ENCODE measurements at places on chromosomes 3 and 15. TPM values are rescaled to one million over a fixed set of nuclear protein-coding genes. Genes with fewer than 3 reads are reported as not detected.

FSD2 gene
- total RNA-seq, result not detected

SLCO2A1 gene
- total RNA-seq, result not detected

MAP1A gene
- total RNA-seq, result 0.30 TPM

CDHR4 gene
- total RNA-seq, result not detected

PARP3 gene
- total RNA-seq, result 11.2 TPM

FBLN2 gene
- 1.5 TPM for total RNA-seq

LARP6 gene
- total RNA-seq, result not detected

KPNA4 gene
- 45.9 TPM for total RNA-seq

SLC35G2 gene
- total RNA-seq, result not detected

GRCh38 chr3:2148561-2149340 is 50.1 kb downstream of the CNTN4 start:
- H3K27me3 ChIP-seq, result no peaks in the 10 kb centered on the region
- DNase-seq, result no peak
- H3K4me3 ChIP-seq, result no peak overlapping the region
- H3K36me3 ChIP-seq, result no peaks in the 10 kb centered on the region
- H3K4me1 ChIP-seq, result no peaks in the 10 kb centered on the region

DNA sequence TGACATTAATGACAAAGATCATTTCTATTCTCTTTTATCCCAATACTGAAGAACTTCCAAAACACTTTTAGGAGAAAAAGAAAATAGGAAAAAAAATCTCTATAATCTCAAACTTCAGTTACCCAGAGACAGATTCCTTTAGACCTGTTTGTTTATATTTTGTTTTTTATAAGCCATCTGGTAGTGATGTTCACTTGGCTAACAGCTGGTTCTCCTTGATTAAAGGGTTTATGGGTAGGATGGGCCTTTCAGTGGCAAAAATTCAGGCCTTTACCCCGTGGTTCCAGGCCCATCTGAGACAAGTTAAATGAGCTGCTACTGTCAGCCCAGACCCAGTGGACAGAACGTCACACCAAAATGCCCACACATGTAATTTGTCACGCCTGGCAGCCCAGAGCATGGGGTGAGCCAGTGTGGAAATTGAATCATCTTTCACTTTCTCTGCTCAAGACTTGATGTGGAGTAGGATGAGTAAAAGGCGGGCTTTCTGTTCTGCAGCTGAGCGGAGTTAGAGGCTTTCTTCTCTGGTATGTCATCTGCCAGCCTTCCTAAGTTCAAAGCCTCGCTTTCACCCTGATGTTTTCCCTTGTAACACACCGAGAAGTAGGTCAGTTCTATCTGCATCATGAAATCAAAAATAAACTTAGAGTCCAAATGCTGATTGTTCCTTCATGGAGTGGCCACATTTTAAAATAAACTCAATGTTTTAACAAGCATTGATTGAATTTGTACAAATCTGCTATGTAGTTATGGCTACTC is 62.5 kb upstream of the SKOR1 start:
- H3K4me1 ChIP-seq, result peaks cover 44% of the 10 kb centered on the region
- H3K36me3 ChIP-seq, result no peaks in the 10 kb centered on the region
- no peak overlapping the region for H3K27ac ChIP-seq
- no peaks in the 10 kb centered on the region for H3K27me3 ChIP-seq
- DNase-seq, result peak; percentile 48

DNA sequence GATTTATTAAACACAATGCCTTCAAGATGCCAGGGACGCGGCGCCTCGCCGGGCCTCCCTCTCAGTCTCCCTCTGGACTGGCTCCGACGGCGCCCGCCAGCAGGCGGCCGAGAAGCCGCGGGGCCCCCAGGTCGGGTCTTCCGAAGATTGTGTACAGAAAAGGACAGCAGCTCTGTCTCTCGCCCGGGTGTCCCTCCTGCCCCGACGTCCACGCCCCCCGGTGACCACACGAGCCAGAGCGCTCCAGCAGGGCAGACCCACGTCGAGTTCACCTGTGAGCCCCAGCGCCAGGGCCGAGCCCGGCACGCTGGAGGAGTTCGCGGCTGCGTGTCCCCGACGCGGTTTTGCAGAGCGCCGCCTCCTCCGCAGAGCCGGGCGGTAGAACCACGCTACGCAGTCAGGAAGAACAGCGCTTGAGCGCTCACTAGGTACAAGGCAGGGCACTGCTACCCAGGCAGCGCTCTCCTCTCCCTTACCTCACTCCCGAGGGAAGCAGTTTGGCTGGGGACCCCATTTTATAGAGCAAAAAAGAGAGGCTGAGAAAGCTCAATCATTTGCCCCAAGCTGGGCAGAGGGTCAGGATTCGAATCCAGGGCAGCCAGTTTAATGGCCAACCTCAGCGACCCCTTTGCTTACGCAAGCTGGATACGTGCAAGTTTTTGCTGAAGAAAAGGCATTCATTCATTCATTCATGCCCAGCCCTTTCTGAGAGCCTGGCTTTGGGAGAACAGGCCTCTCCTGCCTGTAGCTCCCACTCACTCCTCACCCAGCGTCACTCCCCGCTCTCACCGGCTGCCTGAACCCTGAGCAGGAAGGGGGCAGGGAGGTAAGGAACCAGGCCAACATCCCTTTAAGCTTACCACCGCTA is 3.0 kb upstream of the TLE3 start:
- H3K36me3 ChIP-seq, result no peaks in the 10 kb centered on the region
- H3K27ac ChIP-seq, result no peak overlapping the region
- H3K27me3 ChIP-seq, result no peaks in the 10 kb centered on the region

GRCh38 chr3:72158639-72159326 is 373.8 kb upstream of the PROK2 start:
- no peaks in the 10 kb centered on the region for H3K27me3 ChIP-seq
- no peaks in the 10 kb centered on the region for H3K36me3 ChIP-seq
- H3K27ac ChIP-seq, result no peak overlapping the region

GRCh38 chr15:68578175-68578979 is 416 bp upstream of the CORO2B start:
- no peaks in the 10 kb centered on the region for H3K36me3 ChIP-seq
- no peaks in the 10 kb centered on the region for H3K4me1 ChIP-seq
- no peak for DNase-seq
- H3K27me3 ChIP-seq, result no peaks in the 10 kb centered on the region
- H3K4me3 ChIP-seq, result peak overlapping the region; percentile 25

GRCh38 chr3:43378066-43378935 is 92.0 kb downstream of the SNRK start:
- no peak overlapping the region for H3K27ac ChIP-seq
- DNase-seq, result peak; percentile 75
- H3K4me3 ChIP-seq, result no peak overlapping the region
- H3K36me3 ChIP-seq, result no peaks in the 10 kb centered on the region

DNA sequence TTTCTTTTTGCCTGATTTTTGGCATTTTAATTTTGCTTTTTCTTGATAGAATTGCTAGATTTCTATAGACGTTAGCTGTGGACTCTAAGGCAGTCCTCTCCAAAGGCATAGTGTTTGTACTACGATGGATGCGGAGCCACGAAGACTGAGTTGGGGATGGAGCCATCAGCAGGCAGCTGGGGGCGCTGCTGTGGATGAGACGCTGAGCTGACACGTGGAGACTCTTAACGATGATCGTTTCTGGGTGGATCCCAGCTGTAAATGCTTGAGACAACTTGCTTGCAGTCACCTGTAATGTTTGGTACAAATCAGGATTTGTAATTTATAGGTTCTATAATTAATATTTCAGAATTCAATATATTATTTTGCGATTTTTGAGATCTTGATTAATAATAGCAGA is 13.3 kb upstream of the PPP1R2 start:
- H3K27ac ChIP-seq, result peak overlapping the region; percentile 62
- no peak for DNase-seq
- no peak overlapping the region for H3K4me3 ChIP-seq
- peaks cover 57% of the 10 kb centered on the region for H3K4me1 ChIP-seq
- H3K27me3 ChIP-seq, result no peaks in the 10 kb centered on the region

- no peak for DNase-seq
- no peaks in the 10 kb centered on the region for H3K27me3 ChIP-seq
- peak overlapping the region; percentile 75 for H3K27ac ChIP-seq
- peak overlapping the region; percentile 56 for H3K4me3 ChIP-seq
- peaks cover 29% of the 10 kb centered on the region for H3K4me1 ChIP-seq
These were observed 1.0 kb downstream of the LPP start for GRCh38 chr3:188154809-188155574.

DNA sequence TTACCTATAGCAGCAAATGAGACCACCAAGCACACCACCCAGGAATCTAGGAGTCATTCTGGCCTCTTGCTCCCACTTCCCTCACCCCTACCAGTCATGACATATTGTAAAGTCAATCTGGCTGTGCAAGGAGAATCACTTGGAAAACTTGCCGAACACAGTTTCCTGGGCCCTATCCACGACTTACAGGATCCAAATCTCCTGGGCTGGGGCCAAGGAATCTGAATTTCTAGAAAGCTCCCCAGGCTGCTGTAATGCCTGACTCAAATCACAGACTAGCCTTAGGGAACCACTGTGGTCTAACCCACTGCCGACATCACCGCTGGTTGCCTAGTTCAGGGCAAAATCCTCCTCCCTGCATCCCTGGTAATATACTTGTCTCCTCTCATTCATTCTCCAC is 4.2 kb upstream of the CRABP1 start:
- H3K4me1 ChIP-seq, result no peaks in the 10 kb centered on the region
- DNase-seq, result no peak
- H3K27me3 ChIP-seq, result peaks cover 10% of the 10 kb centered on the region
- no peak overlapping the region for H3K4me3 ChIP-seq

GRCh38 chr3:184050217-184050847 is 2.5 kb upstream of the HTR3C start:
- H3K27ac ChIP-seq, result no peak overlapping the region
- no peaks in the 10 kb centered on the region for H3K36me3 ChIP-seq
- no peaks in the 10 kb centered on the region for H3K27me3 ChIP-seq
- no peaks in the 10 kb centered on the region for H3K4me1 ChIP-seq
- DNase-seq, result no peak
- H3K4me3 ChIP-seq, result no peak overlapping the region

GRCh38 chr3:103818398-103818797 is 1383.6 kb downstream of the ZPLD1 start:
- no peak for DNase-seq
- H3K27me3 ChIP-seq, result no peaks in the 10 kb centered on the region
- no peak overlapping the region for H3K4me3 ChIP-seq

DNA sequence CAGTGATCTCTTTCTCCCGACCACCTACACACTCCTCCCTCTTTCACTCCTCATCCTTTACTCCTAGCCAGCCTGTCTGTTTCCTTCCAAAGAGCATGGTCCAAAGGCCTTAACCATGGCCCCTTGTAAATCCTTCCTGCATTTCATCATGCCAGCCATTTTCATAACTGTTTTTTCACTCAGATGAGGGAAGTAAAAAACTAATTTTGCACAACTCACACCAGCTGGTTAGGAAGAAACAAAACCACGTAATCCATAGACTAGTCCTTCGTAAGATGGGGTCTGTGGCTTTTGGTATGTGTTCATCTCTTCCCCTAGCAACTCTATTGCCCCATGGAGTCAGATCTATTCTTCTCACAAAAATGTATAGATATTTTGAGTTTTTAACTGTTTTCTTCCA is 187.8 kb downstream of the SHOX2 start:
- no peaks in the 10 kb centered on the region for H3K27me3 ChIP-seq
- no peaks in the 10 kb centered on the region for H3K4me1 ChIP-seq
- DNase-seq, result no peak

DNA sequence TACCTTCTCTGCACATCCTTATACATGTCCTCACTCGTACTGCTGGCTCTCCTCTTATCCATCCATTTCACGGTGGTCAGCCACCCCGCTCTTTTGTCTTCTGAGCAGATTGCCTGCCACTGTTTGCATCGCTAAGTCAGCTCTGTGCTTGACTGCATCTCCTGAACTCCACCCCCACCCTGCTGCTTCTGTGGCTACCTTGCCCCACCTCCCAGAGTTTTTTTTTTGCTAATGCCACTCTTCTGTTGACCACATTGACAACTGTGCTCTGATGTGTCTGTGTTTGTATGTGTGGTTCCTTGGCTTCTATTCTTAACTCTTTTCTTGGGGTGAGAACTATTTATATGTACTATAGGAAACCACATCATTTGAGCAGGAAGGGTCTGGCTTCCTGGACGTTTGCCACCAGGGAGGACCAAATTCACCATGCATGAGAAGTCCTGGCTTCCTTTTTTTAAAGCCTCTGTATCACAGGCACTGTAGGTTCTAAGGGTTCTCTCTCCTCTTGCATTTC is 12.8 kb upstream of the MTMR10 start:
- no peaks in the 10 kb centered on the region for H3K36me3 ChIP-seq
- H3K4me1 ChIP-seq, result no peaks in the 10 kb centered on the region
- no peak overlapping the region for H3K27ac ChIP-seq
- H3K27me3 ChIP-seq, result peaks cover 8% of the 10 kb centered on the region

GRCh38 chr3:46609212-46609721 is 3.1 kb upstream of the FAM240A start:
- H3K27me3 ChIP-seq, result no peaks in the 10 kb centered on the region
- no peaks in the 10 kb centered on the region for H3K4me1 ChIP-seq
- no peak for DNase-seq
- no peaks in the 10 kb centered on the region for H3K36me3 ChIP-seq
- H3K4me3 ChIP-seq, result no peak overlapping the region

- H3K4me1 ChIP-seq, result no peaks in the 10 kb centered on the region
- no peak overlapping the region for H3K27ac ChIP-seq
- no peaks in the 10 kb centered on the region for H3K27me3 ChIP-seq
- DNase-seq, result no peak
These were observed 2.4 kb upstream of the POPDC2 start for GRCh38 chr3:119662604-119663373.

GRCh38 chr3:10758304-10759037 is 57.6 kb upstream of the SLC6A11 start:
- H3K27ac ChIP-seq, result no peak overlapping the region
- H3K36me3 ChIP-seq, result no peaks in the 10 kb centered on the region
- no peaks in the 10 kb centered on the region for H3K4me1 ChIP-seq
- H3K4me3 ChIP-seq, result no peak overlapping the region

DNA sequence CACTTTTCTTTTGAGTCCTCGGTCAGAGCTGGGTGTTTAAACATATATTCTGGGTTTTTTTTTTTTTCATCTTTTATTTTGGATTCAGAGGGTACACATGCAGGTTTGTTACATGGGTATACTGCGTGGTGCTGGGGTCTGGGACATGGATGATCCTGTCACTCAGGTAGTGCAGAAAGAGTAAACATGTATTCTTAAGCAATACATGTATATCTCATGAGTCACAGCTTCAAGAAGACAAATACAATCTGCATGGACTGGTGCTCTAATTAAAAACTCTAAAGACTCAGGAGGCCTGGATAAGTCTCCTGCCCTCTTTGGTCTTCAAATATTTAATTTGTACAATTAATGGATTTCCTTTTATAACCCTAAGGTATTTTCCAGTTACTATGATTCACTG is 50.6 kb upstream of the PHLDB2 start:
- no peaks in the 10 kb centered on the region for H3K4me1 ChIP-seq
- H3K27me3 ChIP-seq, result no peaks in the 10 kb centered on the region
- H3K36me3 ChIP-seq, result no peaks in the 10 kb centered on the region
- H3K27ac ChIP-seq, result no peak overlapping the region

GRCh38 chr3:3998140-3998922 is 199.1 kb downstream of the LRRN1 start:
- H3K27ac ChIP-seq, result no peak overlapping the region
- no peaks in the 10 kb centered on the region for H3K36me3 ChIP-seq
- H3K27me3 ChIP-seq, result no peaks in the 10 kb centered on the region

- no peaks in the 10 kb centered on the region for H3K27me3 ChIP-seq
- no peak for DNase-seq
- no peaks in the 10 kb centered on the region for H3K36me3 ChIP-seq
- no peaks in the 10 kb centered on the region for H3K4me1 ChIP-seq
These were observed at the start of gene MGLL for GRCh38 chr3:127822041-127822681. Gene MGLL (minus strand): TSS chr3:127822515. CDS start chr3:127822318, 197 bp downstream.

Data from naive thymus-derived CD4-positive, alpha-beta T cell (primary cell).